NCI-H1930 (cell line): ENCODE measurements at places on chromosomes 4 and X.

GRCh38 chrX:154411981-154412340 is 622 bp downstream of the TAFAZZIN start:
- peak; percentile 53 for DNase-seq

DNA sequence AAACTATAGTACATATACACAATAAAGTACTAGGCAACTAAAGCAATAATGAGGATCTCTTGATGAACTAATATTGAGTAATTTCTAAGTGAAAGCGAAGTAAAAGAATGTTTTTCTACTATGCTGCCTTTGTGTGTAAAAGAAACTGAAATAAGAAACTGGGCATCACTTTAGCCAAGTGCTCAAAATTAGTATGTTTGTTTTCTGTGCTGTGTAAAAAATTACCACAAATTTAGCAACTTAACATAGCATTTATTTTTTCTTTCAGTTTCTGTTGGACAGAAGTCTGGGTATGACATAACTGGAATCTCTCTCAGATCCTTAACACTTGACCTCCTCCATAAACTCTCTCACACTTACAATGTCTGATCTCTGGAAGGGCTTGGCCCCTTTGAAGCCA is 687.1 kb upstream of the MAGEB2 start:
- DNase-seq, result no peak

DNA sequence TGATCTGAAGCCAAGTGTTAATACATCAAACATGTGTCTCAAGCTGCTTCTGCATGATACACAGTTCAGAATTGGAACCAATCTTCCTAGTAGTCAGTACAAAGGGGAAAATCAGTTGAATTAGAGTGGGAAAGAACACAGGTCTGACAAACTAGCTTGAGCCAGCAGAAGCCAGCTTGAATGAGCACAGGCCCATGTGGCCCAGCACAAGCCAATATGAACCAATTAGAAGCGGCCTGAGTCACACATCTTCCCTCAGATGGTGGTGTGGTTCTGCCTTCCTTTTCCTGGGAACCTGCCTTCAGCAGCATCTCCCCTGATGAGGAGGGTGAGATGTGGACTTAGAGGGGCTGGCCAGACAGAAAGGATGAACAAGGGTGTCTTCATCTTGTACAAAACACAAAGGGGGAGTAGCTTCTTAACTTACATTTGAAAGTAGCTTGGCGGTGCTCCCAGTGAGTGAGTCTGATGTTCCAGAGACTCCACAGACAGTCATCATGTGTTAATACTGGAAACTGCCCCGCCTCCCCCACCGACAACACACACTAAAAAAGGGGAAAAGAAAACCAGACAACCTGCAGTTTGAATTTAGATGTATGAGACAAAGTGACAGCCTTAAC is 72.0 kb downstream of the FRMPD4 start:
- no peak for DNase-seq

DNA sequence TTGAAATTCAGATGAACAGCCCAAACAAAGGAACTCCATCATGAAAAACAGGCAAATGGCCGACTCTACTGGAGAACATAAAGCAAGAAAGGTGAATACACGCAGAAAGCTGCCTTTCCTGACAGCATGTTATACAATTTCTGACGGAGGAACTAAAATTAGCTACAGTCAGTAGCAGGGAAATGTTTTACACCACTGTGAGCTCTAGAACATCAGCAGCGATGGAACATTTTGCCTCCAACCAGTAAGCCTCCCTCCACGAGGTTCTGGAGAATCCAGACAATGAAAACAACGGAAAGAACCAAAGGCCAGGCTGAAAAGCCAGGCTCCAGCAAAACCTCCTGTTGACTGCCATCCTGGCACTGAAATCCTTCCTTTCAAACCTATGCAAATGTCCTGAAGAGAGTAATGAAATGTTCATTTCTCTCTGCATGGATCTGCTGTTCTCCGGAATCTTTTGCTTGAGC is 78.9 kb downstream of the IRF2 start:
- no peak for DNase-seq

DNA sequence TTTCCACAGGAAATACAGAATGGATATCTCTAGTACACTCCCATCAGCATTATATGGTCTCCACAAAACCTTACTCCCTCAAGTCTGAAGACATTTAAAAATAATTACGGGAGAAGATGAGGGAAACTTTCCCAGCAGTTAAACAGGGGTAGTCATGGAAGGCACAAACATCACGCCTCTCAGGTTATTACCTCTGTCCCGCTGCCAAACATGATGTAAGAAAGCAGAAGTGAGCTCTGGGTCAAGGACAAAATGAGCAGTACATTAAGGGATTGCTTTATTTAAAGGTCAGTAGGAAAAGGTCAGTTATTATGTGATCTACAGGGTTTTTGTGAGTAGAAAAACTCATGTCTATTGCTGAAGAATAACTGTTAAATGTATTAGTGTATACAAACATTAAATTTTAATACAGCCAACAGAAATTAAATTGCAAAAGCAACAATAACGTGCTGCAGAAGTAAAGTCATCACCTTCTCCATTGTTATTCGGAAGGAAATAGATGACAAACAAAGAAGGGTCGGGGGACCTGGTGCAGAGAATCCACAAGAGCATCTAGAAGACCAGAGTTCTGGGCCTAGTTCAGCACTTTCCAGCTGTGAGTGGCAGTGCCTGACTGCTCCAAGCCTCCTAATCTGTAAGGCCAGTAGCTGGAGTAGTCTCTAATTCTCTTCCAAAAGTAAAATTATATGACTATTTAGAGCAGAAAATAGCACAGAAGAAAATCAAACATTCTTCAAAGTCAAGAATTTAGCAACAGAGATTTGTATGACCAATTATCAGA is 171.2 kb downstream of the PPP3CA start:
- no peak for DNase-seq

DNA sequence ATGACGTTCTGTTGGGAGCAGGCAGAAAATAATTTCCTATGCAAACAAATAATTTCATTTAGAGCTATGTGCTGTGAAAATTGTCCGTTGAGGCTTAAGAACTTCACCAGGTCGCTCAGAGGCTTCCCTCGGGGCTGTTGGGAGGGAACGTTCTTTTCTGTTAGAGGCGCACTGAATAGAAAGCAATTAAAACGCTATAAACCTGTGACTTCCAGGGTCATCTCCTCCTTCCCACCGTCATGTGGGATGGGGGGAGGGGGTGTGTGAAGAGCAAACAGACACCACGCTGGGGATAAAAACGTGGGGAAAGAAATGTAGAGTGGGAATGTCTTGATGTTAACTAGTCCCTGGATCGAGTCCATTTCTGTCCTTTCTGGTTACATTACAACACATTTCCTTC is 35.2 kb upstream of the ZNF518B start:
- no peak for DNase-seq
